ENCODE measurements at places on chromosomes 7 and 10.

DNA sequence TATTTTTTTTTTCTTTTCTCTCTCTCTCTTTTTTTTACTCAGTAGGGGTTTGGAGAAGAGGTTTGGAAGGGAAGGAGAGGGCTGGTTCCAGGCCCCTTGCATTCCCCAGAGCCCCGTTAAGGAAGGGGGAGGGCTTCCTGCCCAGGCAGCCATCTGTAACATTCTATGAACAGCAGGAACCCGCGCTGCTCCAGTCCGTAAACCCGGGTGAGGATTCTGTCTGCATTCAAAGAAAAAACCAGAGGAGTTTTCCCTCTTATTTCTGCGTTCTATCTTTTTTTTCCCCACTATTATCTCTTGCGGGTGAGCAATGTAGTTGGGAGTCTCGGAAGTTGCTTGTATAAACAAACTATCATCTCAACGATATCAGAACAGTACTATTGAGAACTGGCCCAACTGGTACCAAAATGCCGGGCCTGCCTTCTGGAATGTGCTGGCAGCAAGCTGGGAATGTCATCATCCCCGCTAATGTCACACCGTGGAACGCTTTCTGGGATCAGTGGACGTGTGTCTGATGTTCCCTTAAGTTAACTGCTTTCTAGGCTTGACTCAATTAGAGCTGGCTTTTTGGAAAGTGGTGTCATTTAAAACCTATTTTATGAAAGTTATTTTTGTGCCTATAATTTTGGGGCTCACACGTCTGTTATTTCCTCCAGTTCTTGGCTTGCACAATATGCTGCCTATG, 153.1 kb upstream of the MEOX2 start:
- DNase-seq = no peak

DNA sequence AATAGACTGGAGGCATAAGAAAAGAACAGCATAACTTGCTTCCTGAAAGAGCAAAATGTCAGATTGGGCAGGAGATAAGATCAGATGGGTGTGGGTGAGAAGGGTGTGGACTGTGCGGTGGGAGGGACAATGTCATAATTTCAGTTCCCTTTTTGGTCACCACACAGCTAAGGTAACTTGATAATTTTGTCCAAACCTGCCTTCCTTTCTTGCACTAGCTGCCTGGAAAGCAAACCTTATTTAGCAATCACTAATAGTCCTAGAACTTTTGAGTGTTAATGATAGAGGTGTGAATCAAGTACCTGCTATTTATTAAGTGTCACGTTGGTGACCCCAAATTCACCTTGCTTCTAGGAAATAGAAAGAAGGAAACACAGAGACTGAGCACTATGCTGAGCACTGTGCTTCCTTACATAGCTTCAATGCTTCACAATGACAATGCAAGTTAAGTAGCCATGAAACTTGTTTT, 72.4 kb upstream of the SP4 start:
- DNase-seq = no peak

DNA sequence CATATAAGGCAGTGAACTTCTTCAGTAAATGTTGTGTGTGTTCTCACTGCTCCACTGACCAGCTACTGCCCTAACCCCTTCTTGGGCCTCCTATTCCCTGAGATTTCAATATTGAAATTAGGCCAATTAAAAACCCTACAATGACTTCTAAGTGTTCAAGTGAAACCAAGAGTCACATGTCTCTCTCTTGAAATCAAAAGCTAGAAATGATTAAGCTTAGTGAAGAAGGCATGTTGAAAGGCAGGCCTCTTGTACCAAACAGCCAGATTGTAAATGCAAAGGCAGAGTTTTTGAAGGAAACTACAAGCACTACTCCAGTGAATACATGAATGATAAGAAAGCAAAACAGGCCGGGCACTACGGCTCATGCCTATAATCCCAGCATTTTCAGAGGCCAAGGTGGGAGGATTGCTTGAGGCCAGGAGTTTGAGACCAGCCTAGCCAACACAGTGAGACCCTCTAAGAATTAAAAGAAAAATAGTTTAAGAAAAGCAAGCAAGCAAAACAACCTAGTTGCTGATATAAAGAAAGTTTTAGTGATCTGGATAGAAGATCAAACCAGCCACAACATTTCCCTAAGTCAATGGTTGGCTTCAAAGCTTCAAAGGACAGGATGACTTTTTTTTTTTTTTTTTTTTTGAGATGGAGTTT, 22.3 kb downstream of the BRAF start:
- DNase-seq = no peak

GRCh38 chr7:127474457-127474856, 81.9 kb upstream of the ZNF800 start:
- DNase-seq = no peak

- no peak for DNase-seq
These were observed 29.9 kb downstream of the ZNF438 start for GRCh38 chr10:31001740-31002139.

DNA sequence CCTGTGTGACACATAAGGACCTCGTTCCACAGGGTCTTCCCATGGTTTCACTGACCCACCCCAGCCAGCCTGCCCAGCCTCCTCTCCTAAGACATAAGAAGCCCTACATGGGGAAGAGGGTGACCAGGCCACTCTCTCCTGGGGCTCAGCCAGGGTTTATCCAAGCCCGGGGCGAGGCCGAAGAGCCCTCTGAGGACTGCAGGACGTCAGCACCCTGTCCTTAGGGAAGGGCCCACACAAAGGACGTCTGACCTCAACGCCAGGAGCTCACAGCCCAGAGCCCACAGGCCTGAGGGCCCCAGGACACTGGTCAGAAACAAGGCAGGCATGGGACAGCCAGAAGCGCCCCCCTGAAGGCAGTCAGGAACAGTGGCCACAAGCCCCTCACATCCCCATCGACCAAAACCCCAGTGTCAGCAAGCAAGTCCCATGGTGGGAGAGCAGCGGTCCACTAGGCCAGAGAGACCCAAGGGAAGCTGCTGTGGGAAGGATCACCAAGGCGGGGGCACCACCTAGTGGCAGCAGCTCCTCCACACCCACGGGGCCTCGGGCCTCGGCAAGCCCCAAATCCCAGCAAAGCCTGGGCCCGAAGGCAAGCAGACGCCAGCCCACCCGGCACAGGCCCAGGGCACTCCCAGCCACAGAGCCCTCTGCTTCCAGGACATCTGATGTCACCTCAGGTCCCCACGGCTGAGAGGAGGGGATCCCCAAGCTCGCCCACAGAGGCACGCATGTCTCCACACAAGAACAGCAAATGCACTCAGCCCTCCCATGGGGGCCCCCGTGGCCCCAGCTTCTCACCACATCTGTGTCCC, 23.4 kb downstream of the MAD1L1 start:
- DNase-seq = peak; percentile 44

GRCh38 chr7:30894866-30895605, 16.6 kb upstream of the AQP1 start:
- no peak for DNase-seq

GRCh38 chr10:80464557-80465450, 10.7 kb downstream of the TSPAN14 start:
- no peak for DNase-seq

- peak; percentile 45 for DNase-seq
These were observed 443.2 kb upstream of the SEMA3A start for GRCh38 chr7:84637568-84638338.

- DNase-seq = no peak
These were observed 129.5 kb downstream of the OAT start for GRCh38 chr10:124288928-124289850.

DNA sequence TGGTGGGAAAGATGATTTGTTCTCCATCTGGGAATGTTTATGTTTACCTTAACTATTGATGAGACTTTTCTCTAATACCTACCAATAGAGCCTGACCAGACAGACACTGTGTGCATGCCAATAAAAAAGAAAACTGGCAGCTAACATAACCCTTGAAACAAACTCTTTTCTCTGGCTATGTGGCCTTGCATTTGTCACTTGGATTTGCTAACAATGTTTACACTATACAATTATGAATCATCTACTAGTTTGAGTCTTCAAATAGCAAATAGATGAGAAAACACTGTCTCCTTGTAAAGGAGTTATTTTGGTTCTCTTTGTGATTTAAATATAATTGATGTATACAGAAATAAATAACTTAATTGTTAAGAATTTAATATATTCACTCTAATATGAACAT, 273.1 kb downstream of the SEMA3D start:
- peak; percentile 24 for DNase-seq

DNA sequence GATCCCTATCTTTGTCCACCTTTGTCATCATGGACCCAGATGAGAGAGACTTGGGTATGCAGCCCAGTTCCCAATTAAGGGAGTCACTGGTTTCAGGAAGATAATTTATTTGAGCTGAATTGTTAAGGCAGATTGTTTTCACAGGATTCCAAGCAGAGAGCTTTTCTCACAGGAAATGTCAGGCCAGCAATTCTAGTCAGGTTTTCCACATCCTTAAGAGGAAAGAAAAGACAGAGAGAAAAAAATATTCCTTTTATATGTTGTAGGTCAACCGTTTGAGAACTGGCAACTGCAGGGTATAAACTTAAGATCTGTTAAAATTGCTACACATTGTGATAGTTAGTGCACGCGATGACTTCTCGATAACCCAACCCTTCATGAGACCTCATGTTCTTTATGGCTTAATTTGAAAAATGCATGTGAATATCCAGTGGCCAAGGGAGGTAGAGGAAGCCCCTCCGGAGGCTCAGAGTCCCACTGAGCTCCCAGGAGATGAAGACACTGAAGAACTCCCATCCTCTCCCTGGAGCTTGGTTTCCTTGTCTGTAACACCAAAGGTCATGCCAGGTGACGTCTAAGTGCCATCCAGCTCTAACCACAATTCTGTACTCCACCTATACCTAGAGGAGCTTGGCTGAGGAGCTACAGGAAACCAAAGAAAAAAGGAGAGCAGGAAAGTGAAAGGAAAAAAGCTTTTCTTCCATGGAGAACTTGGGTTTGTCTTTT, 45.6 kb downstream of the MINDY4 start:
- no peak for DNase-seq

DNA sequence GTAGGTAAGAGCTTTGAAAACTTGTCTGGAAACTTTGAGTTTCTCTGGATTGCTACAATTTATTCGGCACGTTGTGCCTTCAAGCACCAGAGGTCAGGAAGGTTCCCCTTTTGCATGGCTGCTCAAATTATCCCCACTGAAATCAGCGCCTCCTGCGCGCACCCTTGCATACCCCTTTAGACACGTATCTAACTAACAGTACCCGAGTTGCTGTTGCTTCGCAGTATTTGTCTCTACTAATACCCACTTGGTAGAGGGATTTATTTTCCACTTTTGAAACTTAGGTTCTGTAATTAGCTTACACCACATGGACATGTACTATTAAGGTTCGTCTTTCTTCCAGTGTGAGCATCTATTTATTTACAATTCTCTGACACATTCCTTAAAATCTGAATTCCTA, 1.6 kb downstream of the MEOX2 start:
- DNase-seq = no peak

GRCh38 chr10:61628875-61629513, 33.7 kb upstream of the CABCOCO1 start:
- DNase-seq = peak; percentile 71

GRCh38 chr10:96512524-96513304, 1.0 kb downstream of the TLL2 start:
- DNase-seq = no peak

GRCh38 chr10:14579405-14579804, 195.3 kb downstream of the FAM107B start:
- DNase-seq = no peak

- DNase-seq = no peak
These were observed 1.1 kb upstream of the TRIP6 start for GRCh38 chr7:100865938-100866728.

GRCh38 chr10:69960606-69960987, 92.0 kb upstream of the MACROH2A2 start:
- DNase-seq = no peak

DNA sequence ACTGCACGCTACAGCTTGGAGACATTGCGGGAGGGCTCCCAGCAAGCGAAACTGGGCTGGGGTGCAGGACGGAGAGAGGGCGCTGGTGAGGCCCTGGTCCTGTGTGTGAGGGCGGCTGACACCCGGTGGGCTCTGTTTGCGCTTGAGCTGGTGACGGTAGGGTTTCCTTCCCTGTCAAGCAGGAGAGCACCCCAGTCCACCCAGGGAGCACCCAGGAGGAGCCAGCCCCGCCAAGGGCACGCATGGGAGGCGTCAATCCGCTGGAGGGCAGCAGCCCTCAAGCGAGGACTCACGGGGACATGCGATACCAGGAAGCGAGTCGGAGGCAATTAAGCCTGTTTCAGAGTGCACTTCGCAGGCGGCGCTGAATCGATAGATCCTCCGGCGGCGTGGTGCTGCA, 109.4 kb downstream of the MAD1L1 start:
- DNase-seq = no peak

DNA sequence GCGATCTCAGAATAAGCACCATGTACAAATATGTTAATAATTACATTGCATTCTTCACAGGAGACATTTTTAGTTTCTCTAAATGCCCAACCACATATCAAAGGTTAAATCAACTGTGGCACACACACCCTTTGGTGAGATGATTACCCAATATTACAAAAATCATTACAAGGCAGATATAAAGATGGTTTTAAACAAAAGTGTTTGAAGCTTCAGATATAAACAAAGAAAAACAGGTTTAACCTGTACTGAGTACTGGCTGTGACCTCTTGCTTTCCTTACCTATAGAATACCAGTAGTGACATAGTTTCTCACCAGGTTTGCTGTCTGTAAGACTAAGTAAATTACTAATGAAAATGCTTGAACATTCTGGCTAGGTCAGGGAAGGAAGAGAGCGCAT, 360.0 kb upstream of the IGFBP3 start:
- DNase-seq = no peak

- no peak for DNase-seq
These were observed 37.2 kb downstream of the LRMDA start for GRCh38 chr10:75468612-75469005.

DNA sequence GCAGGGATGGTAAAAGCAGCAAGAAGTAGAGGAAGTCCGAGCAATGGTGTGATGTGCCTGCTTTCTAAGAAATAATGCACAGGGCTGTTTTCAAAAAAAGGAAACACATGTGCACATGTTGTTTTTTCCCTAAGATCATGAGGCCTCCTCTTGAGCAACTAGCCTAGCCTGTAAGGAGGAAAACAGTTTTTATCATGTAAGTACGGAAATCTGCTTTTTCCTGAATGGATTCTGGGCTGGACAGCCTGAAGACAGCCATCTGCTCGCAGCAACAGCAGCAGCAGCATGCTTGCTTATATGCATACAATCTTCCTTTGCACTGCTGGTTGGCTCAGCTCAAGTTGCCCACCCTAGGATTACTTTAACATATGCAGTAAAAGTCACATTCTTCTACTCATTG, 87.1 kb downstream of the HIBADH start:
- no peak for DNase-seq

Data from GM04504 (cell line).